Stimulated activated CD8-positive, alpha-beta memory T cell treated with anti-CD3 and anti-CD28 coated beads, Interleukin-4, amount 100 ng/mL, for 1 hour (primary cell): ENCODE measurements at places on chromosomes 11 and 22.

GRCh38 chr22:46047226-46047625, 70.3 kb upstream of the WNT7B start:
- DNase-seq: no peak

GRCh38 chr11:12482839-12483238, 105.5 kb downstream of the PARVA start:
- DNase-seq: no peak

GRCh38 chr11:40094954-40095353, 1364.5 kb downstream of the LRRC4C start:
- DNase-seq: no peak

- DNase-seq: no peak
Measured at GRCh38 chr11:96964661-96965060, 574.8 kb downstream of the JRKL start.

DNA sequence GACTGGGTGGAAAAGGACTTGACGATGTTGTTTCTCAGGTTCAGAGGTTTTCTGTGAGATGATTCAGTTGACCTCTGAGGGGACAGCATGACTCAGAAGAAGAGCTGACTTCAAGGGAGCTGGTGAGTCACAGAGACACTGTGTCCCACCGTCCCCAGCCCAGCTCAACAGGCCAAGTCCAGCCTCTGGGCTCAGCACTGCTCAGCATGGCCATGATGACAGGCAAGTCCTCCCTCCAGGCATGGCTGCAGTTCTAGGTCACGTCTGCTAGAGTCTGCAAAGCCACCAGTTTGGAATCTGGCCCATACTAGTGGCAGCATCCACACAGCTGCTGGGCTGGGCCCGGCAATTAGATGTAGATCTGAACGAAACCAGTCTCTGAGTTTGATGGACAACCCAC, 12.9 kb downstream of the TRIM29 start:
- DNase-seq: no peak

GRCh38 chr22:24986816-24987215, 34.3 kb downstream of the KIAA1671 start:
- no peak for DNase-seq

- no peak for DNase-seq
Measured at GRCh38 chr11:45901626-45902025, 5.4 kb downstream of the FREY1 start.

DNA sequence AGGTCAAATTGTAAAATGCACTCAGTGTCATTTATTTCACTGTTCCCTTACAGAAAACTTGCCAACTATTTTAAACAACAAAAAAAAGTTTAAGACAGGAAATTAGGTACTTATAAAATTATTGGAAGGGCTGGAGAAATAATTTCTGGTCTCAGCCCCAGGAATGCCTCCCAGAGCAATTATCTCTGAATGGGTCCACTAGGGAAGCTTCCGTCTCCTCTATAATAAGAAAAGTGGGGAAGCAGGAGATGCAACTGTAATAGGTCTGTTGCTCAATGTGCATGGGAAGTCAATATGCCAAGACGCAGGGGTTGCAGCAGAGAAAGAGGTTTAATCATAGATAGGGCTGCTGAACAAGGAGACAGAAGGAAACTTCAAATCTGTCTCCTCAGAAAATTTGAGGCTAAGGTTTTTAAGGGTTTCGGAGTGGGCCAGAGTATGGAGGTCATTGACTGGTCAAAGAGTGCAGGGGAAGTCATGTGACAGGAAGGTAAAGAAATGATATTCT, 10.9 kb upstream of the RNF141 start:
- no peak for DNase-seq

GRCh38 chr22:45204241-45204640, 36.5 kb downstream of the KIAA0930 start:
- DNase-seq: no peak

DNA sequence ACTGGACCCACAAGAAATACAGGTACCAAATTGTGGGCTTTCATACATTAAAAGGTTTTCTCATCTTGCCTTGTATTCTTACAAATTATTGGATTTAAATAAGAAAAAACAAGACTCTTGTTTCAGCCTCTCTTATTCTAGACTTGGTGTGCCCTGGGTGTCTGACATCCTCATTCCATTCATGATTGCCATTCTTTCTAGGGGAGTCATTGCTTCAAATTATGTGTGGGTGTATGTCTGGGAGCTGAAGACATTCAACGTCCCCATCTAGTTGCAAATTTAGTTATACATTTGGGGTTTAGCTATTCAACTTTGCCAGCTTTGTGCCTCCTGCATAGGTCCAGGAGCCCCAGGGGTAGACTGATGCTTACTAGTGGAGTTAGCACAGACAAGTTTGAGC, 18.1 kb downstream of the MAML2 start:
- no peak for DNase-seq

GRCh38 chr11:122720107-122720881, 64.8 kb downstream of the UBASH3B start:
- DNase-seq: no peak

DNA sequence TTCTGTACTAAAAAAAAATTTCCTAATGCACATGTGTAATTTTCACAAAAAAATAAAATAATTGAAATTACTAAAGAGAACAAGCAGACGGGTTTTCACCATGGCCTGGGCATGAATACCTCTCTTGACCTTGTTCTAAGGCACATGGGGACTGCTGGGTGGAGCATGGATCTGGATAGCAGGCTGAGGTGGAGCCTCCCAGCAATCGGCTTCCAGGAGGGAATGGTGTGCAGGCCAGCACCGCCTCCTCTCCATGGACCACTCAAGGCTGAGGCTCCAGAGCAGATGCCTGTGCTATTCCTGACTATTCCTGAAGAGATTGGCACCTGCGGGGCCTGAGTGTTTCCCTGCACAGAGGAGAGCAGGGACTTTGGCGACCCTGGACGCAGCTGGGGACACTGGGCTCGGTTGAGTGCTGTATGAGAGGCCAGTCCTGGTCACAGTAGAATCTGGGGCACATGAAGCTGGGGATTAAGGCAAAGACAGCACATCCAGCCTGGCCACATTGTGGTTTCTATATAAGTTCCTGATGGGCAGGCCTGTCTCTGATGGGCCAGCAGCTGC, 963.6 kb downstream of the BRD1 start:
- no peak for DNase-seq

- no peak for DNase-seq
Measured at GRCh38 chr11:132456751-132457328, 1075.5 kb downstream of the OPCML start.

DNA sequence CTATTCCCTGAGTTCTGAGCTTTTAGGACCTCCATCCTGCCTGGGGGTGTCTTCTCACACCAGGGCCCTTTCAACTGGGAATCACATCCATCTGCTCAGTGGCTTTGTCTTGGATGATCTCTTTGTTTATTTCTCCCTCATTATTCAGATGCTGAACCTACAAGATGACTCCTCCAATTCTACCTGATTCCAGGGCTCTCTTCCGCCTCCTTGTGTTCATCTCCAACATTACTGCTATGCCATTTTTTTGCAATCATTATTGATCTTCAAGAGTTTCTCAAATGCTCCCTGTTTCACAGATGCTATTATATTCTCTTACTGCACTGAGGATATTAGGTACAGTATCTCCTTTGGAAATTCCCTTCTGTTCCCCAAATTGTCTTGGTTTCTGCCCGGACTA, 307.7 kb downstream of the SHANK2 start:
- no peak for DNase-seq

- DNase-seq: no peak
Measured at GRCh38 chr11:1866776-1867175, 13.9 kb downstream of the LSP1 start.

- DNase-seq: no peak
Measured at GRCh38 chr11:84398017-84398626, 1112.0 kb upstream of the CCDC90B start.

- DNase-seq: no peak
Measured at GRCh38 chr11:27857588-27857987, 157.3 kb upstream of the BDNF start.

- no peak for DNase-seq
Measured at GRCh38 chr22:37417677-37418348, 9.5 kb downstream of the ELFN2 start.

DNA sequence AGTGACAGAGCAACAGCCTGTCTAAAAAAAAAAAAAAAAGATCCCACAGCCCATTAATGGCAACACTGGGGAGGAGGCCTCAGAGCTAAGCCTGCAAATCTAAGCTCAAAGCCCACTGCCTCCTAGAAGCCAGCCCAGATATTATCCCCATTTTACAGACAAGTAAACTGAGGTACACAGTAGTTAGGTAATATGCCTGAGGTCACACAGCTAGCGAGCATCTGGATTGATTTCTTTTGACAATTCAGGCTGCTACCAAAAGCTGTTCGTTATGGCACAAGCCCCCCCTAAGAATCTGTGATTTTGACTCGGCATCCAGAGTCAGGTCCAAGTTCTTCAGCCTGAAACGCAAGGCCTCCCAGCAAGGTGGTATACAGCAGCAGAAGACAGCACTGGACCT, 13.7 kb downstream of the ELFN2 start:
- DNase-seq: no peak

- no peak for DNase-seq
Measured at GRCh38 chr11:75583718-75584658, 21.9 kb downstream of the SERPINH1 start.

DNA sequence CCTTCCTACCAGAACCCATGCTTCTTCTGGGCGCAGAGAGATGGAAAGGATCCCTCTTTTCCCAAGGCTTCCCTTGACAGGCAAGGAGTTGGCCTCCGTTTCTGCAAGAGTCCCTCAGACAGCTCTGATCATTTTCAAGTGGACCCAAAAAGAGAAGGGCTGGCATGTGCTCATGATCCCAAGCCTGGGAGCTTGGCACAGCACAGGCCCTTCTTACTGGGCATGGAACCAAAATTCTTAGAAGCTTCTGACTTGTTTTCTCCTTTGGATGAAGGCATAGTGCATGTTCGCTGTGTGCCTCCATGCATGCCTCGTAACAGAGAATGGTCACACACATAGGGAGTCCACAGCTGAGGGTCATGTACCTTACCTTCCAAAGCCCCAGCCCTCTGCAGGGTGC, 449.6 kb downstream of the MIAT start:
- no peak for DNase-seq

DNA sequence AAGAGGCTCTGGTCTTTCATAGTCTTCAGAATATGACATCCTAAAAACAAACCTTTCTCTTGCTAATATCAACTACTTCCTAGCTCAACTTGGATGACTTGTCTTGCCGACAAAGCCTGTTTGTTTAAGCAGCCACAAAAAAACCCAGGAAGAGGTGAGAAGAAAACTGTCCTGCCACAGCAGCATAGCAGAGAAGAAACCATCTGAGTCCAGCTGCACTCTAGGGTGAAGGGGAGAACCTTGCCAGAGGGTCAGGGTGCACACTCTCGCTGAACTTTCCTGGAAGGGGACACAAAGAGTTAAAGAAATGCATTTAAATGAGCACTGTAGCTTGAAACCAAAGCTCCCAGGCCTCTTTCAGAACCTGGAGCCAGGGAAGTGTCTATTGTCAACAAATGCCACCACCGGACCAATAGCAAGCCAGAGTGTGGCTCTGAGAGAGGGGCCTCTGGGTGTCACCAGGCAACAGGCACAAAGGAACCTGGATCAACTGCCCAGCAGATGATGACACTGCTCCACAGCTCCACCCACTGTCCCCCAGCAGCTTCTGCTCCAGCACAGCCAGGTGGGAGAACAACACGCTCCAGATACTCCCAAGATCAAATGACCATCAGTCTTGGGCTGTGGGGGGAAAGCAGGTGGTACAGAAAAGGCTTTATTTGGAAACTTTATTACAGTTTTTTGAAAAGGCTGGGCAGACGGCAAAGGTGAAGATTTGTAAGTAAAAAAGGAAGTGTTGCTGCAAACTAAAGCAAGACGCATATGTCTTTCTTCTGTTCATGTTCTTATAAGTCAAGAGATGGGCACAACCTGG, 105.7 kb downstream of the RASSF10 start:
- DNase-seq: no peak

GRCh38 chr11:130159657-130160497, at the start of gene ST14:
TSS of gene ST14 (plus strand) at chr11:130159782. CDS start at chr11:130159980, 198 bp downstream.
- no peak for DNase-seq

- DNase-seq: no peak
Measured at GRCh38 chr22:18984564-18984963, 48.5 kb upstream of the PRODH start.

DNA sequence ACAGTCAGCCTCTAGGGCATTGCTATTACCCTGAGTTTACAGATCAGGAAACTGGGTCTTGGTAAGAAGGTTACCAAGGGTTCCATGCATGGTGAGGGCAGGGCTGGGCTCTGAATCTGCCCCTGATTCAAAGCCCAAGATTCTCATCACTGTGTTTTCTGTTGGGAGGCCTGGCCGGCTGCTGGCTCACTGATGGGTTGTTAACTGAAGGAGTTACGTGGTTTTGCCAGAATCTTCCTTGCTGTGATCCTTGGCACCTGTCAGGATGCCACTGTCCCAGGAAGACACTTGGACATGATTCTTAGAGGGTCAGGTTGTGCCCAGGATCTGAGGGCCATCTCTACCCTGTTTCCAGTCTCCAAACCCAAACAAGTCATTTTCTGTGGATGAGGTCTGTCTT, 61.5 kb downstream of the ADAMTS15 start:
- DNase-seq: no peak

DNA sequence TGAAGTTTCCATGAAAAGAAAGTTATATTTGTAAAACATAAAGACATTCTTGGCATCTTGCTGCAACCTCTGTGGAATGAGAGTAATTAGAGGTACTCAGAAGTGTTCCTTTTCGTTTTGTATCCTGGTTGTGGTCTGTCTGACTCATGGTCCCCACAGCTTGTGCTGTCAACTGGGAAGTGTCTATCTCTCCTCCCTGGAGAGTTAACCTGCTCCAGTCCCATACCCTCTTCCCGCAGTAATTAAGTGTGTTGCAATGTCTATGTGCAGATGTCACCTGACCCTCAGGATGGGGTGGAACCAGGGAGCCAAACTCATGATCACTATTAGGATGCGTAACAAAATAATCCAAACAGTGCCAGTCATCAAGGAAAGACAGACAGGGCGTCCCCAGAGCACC, 23.0 kb upstream of the ZDHHC13 start:
- no peak for DNase-seq

GRCh38 chr11:35714882-35715627, 52.5 kb downstream of the TRIM44 start:
- DNase-seq: no peak

GRCh38 chr22:45185718-45186514, 22.2 kb downstream of the NUP50 start:
- no peak for DNase-seq

- no peak for DNase-seq
Measured at GRCh38 chr11:73995247-73995646, 12.6 kb upstream of the UCP2 start.

- no peak for DNase-seq
Measured at GRCh38 chr11:79265756-79266322, 175.0 kb downstream of the TENM4 start.

DNA sequence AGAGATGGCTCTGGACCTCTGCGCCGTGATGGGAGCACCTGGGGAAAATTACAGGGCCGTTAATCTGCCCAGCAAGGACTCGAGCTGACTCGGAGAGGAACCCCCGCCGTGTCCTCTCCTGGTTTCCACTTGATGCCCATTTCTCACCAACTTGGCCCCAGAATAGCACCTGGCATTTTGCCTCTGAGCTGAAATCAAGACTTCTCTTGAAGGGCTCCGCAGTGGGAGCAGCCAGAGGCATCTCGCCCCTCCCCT, 19.0 kb upstream of the CABP7 start:
- DNase-seq: no peak

GRCh38 chr11:65504674-65505465, 6.0 kb downstream of the MALAT1 start:
- no peak for DNase-seq
